CD4-positive, alpha-beta T cell treated with Interleukin-4 for 1 hour (primary cell): ENCODE measurements at places on chromosomes 1 and 21.

DNA sequence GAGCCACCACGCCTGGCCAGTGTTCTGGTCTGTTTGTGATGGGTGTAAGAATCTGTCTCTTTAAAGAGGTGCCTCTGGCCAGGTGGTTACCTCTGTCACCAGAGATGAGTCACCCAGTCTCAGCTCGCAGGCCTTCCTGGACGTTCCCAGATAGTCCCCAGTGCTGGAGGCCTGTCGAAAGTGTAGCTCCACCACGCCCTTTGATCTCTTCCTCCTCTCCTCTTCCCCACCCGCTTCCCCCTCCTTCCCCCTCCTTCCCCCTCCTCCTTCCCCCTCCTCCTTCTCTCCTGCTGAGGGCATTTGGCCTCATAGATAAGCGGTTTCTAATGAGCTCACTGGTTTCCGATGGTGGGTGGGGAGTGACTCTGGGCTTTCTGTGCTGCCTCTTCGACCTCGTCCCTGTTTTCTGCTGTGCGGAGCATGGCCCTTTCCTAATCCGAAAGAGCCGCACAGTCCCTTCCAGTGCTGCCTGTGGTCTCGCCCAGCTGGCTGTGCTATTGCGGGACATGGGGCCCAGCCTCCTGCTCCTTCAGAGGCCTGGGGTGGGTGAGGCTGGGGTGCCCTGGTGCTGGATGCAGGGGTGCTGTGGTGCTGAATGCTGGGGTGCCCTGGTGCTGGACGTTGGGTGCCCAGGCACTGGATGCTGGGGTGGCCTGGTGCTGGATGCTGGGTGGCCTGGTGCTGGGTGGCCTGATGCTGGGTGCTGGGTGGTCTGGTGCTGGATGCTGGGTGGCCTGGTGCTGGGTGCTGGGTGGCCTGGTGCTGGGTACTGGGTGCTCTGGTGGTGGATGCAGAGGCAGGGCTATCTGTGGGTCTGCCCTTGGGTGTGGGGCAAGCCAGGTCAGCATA is 19.2 kb downstream of the AGPAT3 start:
- DNase-seq = peak; percentile 34

DNA sequence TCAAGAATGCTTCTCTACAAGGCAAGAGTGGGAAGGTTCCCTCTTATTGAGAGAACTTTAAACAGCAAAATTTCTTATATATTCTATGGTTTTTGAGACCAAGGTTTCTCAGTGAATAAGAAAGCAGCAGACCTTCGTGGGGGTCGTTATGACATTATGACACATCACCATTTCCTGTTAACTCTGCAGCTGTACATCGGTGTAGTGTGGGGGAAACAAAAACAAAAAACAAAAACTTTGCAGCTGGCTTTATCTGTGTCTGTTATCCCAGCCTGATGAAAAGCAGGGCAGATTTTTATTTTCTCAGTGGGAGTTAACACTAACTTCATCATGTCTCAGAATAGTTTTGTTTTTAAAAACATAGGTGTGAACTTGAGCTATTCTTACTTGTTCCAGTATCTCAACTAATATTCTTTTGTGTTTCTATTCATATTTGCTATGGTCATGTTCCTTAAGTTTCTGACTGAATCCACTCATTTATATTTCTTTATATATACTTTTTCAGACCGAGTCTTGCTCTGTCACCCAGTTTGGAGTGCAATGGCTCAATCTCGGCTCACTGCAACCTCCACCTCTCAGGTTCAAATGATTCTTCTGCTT is 2.1 kb downstream of the SDE2 start:
- DNase-seq = peak; percentile 36

- no peak for DNase-seq
These were observed 194.0 kb upstream of the VAMP3 start for GRCh38 chr1:7576946-7577657.

DNA sequence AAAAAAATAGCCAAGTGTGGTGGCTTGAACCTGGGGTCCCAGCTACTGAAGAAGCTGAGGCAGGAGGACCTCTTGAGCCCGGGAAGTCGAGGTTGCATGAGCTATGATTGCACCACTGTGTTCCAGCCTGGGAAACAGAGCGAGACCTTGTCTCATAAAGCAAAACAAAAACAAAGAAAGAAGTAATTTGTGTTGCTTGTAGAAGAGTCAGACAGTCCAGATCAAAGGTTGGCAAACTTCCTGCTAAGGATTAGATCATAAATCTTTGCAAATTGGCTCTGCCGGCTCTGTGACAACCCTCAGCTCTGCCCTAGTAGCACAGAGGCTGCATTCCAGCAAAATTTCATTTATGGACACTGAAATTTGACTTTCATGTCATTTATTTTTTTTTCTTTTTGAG is 19.0 kb upstream of the MFN2 start:
- no peak for DNase-seq

GRCh38 chr1:203086992-203087763 is 1.4 kb upstream of the MYOG start:
- no peak for DNase-seq
